ENCODE measurements at places on chromosomes 16 and 17.

DNA sequence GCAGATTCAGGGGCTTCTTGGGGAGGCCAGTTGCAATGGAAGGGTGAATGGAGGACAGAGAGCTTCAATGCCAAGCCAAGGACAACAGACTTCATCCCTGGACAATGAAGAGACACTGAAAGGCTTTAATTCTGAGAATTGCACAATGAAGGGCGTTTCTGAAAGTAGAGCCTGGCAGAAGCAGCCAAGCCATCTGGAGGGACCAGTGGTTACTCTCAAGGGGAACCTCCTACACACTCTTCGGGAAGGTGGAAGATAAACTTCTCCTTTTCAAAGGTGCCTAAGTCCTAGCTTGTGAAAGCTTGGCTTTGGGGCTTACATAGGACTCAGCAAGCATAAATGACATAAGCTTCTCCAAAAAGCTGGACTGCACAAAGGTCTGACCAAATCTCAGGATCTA lies 6.2 kb upstream of the CES1 start:
- peak; percentile 46 for ATAC-seq

DNA sequence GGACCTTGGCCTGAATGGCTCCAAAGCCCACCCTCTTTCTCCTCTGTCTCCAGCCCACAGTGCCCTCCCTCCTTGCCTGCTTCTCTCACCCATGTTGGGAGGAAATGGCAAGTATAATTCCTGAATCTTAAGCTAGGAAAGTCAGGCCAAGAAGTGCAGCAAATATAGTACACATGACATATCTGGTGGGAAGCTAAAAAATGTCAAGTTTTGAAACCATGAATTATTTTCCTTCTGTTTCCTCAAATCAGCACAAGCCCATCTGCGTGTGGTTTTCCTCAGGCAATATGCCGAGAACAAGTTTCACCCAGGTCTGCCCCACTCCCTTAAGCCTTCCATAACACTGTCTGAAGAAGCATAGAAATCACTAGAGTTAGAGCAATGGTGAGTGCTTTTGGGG lies 502.8 kb upstream of the CDH11 start:
- ATAC-seq: no peak

GRCh38 chr17:45021607-45022287 lies 29.7 kb downstream of the DCAKD start:
- peak; percentile 81 for ATAC-seq

DNA sequence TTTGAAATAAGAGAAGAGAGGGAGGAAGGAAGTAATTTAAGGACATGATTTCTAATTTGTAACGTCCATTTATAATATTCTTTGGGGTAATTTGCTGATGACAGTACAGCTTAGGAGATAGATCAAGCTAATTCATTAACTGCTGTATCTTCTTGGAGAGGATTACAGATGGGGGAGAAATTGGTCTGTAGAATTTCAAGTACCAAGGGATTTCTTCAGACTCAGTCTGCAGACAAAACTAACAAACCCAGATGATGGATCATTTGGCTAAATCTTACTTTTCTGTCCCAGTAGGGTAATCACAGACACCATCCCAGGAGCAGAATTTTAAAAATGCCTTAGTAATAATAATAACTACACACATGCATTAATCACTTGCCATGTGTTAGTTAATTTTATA lies 711.8 kb downstream of the KCNJ2 start:
- no peak for ATAC-seq

- ATAC-seq: no peak
These were observed 33.9 kb downstream of the CYTH1 start for GRCh38 chr17:78748048-78748729.

GRCh38 chr17:68375566-68375965 lies 81.7 kb downstream of the WIPI1 start:
- ATAC-seq: no peak

- no peak for ATAC-seq
These were observed 157.2 kb upstream of the CACNG3 start for GRCh38 chr16:24098896-24099295.

DNA sequence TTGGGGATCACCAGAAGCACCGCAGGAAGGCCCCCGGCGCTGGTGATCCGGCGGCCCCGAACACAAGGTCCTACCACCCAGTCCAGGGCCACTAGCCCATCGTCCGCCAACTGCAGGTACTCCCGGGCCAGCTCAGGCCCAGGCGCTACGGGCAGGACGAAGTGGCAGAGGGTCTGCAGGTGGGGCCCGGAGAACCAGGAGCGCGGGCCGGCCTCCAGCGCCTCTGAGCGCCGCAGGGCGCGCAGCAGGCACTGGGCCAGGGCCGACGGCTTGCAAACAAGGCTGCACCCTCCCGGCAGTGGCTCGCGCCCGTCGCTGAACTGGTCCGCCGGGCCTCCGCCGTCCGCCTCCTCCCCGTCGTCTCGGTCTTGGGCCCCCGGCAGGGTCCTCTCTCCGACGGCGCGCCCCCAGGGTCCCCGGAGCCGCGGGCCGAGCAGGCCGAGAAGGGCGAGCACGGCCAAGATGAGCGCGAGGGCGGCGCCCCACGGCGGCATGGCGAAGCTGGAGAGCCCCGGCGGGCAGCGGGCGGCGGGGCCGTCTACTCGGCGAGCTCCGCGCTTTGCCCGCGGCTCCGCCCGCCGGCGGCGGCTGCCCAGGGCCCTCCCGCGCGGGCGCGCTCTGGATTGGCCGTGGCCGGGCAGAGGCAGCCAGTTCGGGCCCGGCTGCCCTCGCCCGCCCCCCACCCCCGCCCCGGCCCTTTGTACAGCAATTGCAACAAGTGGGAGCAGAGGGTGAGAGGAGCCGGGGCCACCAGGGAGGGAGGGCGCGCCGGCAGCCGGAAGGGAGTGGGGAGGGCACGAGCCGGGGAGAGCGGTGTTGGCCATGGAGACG lies at the start of gene ABHD15:
ABHD15 (minus strand) TSS at position 565 of the 831 bp plus-strand sequence; CDS start at position 494, 71 bp downstream.
- ATAC-seq: peak; percentile 82

DNA sequence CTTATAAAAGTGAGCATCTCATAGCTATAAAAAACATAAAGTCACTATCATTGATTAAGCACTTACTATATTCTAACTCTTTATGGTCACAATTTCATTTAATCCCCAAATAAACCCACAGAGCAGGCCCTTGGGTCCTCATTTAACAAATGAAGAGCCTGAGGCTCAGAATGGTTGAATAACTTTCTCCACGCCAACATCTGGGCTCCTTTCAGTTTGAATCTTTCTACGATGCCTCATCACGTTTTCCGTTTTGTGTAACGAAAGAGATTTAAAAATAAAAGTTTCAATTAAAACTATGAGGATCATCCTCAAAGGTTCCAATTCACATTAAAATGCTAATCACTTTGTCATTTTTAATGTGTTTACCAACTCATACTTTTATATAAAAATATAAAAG lies 74.2 kb upstream of the ADAMTS18 start:
- no peak for ATAC-seq

DNA sequence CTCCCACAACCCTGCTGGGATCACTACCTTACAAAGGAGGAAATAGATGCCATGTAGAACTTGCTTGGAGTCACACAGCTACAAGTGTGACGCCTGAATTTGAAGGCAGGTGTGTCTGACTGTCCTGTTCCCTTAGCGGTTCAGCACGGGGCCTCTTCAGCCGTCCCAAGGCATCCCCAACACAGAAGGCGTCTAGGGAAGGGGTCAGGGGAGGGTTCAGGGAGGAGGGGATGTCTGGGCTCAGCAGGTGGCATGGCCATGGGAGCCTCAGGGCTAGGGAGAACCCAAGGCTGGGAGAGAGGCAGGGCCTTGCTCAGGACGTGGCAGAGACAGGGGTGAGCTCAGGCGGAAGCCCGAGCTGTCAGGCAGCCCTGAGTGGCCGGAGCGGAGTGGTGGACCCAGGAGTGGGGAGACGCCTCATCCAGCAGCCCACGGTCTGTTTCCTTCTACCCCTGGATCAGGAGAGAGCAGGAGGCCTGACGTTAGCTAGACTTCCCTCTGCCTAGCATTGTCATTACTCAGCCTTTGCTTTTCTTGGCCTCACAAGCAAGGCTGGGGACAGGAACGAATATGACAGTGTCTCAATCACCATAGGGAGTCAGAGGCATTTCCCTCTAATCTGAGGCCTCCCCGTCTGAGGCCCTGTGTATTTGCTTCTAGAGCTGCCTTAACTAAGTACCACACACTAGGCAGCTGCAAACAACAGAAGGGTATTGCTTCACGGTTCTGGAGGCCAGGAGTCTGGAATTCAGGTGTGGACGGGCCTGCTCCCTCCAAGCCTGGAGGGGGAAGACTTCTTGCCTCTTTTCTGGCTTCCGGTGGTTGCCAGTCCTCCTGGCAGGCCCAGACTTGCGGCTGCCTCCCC lies 31.3 kb upstream of the ANKRD40CL start:
- ATAC-seq: no peak

GRCh38 chr17:61532826-61533225 lies 58.2 kb downstream of the NACA2 start:
- no peak for ATAC-seq

GRCh38 chr17:15967706-15968399 lies 22.9 kb downstream of the ADORA2B start:
- no peak for ATAC-seq

DNA sequence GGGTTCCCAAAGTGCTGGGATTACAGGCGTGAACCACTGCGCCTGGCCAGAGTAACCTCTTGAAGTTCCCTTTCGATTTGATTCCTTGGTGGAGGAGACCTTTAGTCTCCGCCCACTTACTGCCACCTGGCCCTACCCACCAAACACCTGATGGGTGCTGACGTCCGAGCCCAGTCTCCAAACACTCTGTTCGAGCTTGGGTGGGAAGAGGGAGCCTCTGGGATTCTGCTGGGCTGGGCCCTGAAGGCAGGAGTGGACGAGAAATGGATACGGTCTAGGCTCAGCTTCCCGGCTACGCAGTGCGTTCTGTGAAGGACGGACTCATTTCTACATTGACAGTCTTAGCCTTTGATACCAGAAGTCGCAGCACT lies 870 bp upstream of the ITGA3 start:
- ATAC-seq: peak; percentile 37

DNA sequence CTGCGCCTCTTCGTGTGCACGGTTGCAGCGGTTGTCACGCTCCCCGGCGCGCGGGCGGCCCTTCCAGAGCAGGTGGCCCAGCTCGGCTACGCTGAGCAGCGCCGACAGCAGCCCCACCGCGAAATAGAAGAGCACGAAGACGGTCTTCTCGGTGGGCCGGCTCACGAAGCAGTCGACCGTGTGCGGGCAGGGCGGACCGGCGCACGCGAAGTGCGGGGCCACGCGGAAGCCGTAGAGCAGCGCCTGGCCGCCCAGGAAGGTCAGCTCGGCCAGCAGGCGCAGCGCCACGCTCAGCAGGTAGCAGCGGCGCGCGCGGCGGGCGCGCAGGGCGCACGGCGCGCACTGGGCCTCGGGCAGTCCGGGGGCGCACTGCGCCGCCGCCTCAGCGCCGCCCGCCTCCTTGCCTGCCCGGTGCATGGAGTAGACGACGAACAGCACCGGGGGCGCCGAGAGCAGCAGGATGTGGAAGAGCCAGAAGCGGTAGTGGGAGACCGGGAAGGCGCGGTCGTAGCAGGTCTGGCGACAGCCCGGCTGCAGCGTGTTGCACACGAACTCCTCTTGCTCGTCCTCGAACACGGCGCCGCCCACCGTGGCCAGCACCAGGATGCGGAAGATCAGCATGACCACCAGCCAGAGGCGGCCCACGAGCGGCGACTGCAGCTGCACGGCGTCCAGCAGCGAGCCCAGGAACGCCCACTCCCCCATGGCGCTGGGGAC lies 1.3 kb downstream of the GJD3 start:
- peak; percentile 11 for ATAC-seq

DNA sequence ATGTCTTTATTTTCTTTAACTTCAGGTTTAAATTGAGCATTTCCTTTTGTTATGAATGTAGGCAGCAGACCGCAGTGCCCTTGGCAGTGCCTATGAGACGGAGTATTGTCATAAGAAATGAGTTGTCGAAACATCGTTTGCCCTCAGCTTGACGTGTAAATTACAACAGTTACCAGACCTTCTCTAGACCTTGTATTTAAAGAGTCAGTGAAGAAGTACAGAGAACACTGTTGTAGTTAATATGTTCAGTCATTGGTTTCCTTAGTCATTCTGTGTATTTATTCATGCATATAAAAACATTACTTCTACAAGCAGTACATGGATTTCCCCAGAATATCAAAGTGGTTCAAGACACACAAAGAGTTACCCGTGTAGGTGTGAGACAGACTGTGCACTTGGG lies 19.0 kb downstream of the IRF8 start:
- ATAC-seq: no peak

- ATAC-seq: no peak
These were observed at the start of gene SOST for GRCh38 chr17:43758497-43759174. TSS of gene SOST (minus strand) at chr17:43758791. CDS start at chr17:43758741, 50 bp downstream.

GRCh38 chr17:30380643-30381339 lies 2.1 kb downstream of the CPD start:
- ATAC-seq: no peak

DNA sequence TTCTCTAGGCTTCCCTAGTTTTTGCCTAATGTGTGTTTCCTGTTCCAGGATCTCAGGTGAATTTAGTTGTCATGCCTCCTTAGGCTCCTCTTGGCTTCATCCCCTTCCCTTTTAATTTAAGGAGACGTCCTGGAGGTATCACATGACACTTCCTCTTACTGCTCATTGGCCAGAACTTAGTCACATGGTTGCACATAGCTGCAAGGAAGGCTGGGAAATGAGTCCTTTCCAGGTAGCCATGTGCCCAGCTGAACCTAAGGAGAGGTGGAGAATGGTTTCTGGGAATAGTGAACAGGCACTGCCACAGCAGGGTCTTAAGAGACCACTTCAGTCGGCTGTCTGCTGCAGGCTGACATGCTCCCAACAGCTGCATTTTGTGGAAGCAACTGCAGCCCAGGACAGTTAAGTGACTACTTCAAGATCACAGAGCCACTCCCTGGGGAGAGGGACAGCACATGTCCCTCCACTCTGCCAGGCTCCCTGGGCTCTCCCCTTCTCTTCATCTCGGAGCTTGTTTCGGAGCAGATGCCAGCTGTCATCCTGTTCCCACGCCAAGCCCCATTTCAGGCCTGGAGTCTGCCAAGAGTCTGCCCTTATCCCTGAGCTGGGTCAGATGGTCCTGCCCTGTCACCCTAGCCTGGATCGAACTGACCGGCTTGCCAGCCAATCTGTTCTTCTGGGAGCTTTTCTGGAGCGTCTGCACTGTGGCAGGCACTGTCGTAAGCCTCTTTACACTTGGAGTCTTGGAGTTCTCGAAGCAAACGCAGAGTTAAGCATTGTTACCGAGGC lies 81.4 kb upstream of the FOXF1 start:
- ATAC-seq: no peak

- no peak for ATAC-seq
These were observed 39.7 kb downstream of the NACA2 start for GRCh38 chr17:61551255-61551742.

DNA sequence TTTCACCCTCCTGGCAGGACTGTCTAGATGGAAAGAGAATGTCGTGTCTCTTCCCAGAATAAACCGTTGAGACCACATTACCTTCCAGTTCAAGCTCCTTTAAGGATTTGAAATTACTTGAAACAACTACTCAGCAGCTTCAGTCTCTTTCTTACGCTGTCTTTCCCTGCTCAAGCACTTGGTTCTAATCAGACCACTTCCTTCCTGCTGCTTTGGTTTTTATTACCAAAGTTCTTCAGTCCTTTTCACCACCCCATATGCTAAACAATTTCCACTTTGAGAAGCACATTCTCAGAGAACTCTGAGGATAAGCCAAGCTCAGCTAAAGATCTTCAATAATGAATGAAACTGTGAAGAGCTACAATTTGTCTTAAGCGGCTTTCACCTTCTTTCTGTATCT lies 105.4 kb downstream of the STX8 start:
- no peak for ATAC-seq
